Small intestine (tissue), 16 donors: ENCODE measurements at places on chromosomes 4 and X. TPM values are rescaled to one million over a fixed set of nuclear protein-coding genes. Genes with fewer than 3 reads are reported as not detected.

TRIM61 gene
- 0.55 TPM for polyA plus RNA-seq

TRIM60 gene
- not detected for polyA plus RNA-seq

ASB9 gene
- polyA plus RNA-seq: 3.4 TPM

NPY1R gene
- polyA plus RNA-seq: 0.22 TPM

PCDH10 gene
- polyA plus RNA-seq: 0.73 TPM

SLC26A1 gene
- 3.0 TPM for polyA plus RNA-seq

OSTC gene
- polyA plus RNA-seq: 92.4 TPM

SH2D1A gene
- polyA plus RNA-seq: 0.54 TPM

CFAP47 gene
- polyA plus RNA-seq: not detected

SPATA18 gene
- 0.81 TPM for polyA plus RNA-seq

TLR10 gene
- polyA plus RNA-seq: 0.52 TPM

HELT gene
- not detected for polyA plus RNA-seq

DNA sequence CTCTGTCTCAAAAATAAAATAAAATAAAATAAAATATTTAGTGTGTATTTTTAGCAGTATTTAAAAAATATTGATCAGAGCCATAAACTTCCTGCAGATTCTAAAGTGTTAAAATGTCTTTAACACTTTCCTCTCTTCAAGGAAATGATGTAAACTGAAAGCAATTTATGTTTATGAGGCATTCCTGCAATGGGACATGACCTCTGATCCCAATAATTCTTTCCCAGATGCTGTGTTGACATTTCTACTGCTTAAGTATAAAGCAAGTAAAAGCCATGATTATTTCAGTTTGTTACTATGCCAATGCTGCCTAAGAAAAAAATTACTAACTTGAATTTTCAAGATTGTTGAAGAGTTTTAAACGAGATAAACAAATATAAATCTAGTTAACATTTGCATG is 29.0 kb downstream of the COQ2 start:
- peak; percentile 93 for DNase-seq

GRCh38 chr4:25440478-25441030 is 63.5 kb downstream of the ANAPC4 start:
- no peak for DNase-seq

GRCh38 chr4:7195141-7195515 is 2.8 kb downstream of the SORCS2 start:
- DNase-seq: no peak

DNA sequence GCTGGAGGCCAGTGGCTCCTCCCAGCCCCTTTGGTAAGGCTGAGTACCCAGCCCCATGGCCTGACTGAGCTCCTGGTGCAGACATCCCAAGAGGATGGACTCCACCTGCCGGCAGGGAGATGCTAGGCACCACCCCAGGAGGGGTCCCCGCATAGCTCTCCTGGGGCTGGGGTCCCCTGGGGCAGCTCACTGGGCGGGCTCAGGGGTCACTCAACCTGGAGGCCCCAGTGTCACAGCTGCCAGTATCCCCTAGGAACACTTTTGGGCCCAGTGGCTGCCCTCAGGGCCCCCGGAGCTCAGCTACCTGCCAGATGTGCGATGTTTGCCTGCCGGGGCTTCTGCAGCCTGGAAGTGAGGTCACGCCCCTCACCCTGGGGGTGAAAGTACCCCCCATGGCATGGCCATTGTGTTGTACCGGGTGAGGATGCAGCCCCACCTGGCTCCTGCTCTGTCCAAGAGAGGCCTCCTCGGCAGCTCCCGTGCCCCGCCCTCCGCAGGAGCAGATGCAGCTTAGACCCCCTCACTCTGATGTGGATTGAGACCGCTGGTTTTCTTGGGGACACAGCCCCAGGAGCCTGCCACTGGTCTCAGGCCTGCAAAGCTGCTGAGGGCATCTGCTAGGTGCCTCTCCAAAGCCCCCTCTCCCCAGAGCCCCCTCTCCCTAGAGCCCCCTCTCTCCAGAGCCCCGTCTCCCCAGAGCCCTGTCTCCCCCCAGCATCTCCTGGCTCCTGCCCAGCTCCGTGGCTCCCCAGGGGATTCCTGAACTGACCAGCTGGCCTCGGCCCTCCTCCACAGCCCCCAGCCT is 6.7 kb upstream of the HGFAC start:
- no peak for DNase-seq

DNA sequence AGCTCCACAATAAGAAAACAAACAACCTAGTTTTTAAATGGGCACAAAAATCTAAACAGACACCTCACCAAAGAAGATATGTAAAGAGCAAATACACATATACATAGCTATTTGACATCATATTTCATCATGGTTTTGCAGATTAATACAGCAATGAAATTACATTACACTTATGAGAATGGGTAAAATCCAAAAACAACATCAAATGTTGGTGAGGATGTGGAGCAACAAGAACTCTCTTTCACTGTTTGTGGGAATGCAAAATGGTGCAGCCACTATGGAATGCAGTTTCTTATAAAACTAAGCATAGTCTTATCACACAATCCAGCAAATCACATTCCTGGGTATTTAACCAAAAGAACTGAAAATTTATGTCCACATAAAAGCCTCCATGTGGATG is 25.0 kb downstream of the TLR6 start:
- no peak for DNase-seq

GRCh38 chr4:180571516-180572055 is 1671.6 kb upstream of the TENM3 start:
- DNase-seq: no peak

GRCh38 chr4:54561940-54562339 is 95.8 kb upstream of the KIT start:
- DNase-seq: no peak

DNA sequence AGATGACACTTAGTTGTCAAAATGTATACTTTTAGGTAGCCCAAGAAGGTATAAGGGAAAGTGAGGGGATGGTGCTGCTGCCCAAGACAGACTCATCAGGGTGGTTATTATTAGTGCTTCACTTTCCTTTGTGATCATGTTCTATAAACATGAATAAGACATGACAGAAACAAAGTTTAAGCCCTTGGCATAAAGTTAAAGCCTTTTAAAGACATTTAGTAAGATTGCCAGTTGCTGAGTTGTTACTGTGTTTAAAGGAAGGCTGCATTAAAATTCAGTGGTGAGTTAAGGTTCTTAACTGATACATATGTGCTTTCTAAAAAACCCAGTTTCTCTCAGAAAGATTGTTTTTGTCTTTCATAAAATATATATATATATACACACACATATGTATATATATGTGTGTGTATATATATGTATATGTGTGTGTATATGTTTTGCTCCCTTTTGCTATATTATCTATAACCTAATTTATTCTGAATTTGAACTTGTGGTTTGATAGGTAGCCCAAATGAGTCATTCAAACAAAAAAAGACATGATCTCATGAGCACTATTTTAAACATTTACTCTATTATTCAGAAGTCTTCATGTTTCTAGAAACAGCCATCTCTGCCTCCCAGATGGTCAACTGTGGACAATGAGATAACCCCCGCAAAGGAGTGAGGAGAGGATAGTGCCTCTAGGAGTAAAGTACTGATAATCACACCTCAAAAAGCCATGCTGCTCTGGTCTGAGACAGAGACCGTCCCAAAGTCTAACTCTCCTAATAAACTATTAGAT is 98.1 kb upstream of the OTUD4 start:
- no peak for DNase-seq

DNA sequence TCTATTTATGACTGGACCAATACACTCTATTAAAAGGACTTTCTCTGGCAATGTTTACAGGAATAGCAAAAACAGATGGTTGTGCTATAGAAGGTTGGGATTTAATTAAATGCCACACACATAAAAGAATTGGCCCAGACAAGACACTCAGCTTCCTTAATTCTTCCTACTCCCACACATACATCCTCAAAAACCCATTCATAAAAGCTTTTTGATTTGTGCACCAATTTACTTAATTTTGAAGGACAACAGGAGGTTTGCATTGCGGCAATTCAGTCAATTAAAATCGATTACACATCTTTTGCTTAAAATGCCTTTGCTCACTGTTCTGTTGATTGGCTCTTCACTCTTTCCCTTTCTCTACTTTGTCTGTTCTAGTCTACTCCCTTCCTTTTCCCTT is 317.1 kb downstream of the CBLL2 start:
- DNase-seq: no peak

DNA sequence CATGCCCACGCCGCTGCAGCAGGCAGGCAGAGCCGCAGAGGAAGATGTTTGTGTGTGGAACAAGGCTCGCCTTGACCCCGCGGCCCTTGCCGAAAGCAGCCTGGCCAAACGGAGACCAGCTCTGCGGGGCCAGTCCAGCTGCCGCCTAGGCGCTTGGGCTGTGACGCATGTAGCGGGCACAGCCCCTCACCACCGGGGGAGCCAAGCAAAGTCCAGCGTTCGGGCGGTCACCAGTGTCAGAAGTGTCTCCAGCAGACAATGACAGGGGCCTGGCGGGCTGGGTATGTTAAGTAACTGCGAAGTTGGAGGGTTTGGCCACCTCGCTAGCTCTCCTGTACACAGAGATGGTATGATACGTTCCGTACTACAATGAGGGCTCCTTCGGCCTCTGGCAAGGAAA is 1.3 kb downstream of the AMER1 start:
- DNase-seq: peak; percentile 18

- DNase-seq: no peak
Measured at GRCh38 chr4:146182443-146182842, 6.9 kb downstream of the LSM6 start.

DNA sequence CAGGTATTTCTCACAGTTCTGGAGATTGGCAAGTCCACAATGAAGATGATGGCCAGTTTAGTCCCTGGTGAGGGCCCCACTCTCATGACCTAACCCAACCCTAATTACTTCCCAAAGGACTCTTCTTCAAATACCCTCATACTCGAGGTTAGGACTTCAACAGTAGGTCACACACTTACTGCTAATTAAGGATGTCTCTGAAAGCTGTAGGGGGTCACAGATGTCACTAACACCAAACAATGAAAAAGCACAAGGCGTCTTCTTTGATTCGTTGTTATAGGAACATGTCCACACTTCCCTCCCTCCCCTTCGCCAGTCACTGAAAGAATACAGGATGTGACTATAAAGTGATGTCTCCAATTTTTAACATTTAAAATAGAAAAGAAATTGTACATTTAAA is 309.7 kb downstream of the PACRGL start:
- DNase-seq: no peak

DNA sequence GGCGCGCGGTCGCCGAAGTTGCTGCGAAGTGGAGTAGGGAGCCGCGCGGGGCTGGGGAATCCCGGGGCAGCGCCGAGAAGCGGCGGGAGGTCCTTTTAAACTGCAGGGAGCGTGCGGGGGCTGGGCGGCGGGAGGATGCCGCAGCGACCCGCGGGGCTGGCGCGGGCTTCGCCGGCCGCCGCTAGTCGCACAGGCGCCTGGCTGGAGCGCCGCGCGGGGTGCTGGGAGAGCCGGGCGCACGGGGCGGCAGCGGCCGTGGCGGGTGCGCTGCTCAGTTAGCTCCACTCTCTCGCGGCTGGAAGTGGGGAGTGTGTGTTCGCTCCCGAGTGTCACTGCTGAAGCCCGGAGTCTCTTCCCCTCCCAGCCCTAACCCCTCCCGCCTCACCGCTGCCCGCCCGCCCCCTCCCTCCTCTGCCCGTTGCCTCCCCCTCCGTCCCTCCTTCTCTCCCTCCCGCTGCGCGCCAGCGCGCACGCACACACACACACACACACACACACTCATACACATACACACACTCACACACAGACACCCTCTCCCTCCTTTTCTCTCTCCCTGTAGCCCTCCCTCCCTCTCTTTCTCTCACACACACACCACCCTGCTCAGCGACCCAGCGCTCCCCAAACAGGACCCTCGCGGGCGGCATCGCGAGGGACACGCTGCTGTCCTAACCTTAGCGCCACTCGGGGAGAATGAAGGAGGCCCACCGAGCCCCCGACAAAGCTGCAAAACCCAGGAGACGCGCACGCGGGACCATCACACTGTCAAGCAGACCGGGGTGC is at the start of gene NDNF:
Gene NDNF, minus strand, starts transcription at position 312 of the 780 bp plus-strand sequence. CDS start 26,698 bp downstream, outside the sequence.
- DNase-seq: no peak

DNA sequence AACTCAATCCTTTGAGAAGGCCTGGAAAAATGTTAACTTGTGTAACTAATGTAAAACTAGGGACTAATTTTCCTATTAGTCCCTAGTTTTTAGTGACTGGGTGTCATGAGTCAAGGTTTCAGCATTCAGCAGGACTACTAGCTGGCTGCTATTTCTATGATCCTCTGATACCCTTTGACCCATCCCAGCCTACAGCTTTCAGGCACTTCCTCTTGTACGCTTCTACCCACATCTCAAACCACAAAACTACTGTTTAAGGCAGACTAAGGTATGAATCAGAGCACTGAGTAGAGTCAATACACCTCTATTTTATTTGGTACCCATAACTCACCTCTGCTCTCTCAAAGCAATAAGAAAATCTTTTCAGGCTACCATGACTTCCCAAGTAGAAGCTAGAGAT is 809.6 kb downstream of the PDHA2 start:
- DNase-seq: no peak

DNA sequence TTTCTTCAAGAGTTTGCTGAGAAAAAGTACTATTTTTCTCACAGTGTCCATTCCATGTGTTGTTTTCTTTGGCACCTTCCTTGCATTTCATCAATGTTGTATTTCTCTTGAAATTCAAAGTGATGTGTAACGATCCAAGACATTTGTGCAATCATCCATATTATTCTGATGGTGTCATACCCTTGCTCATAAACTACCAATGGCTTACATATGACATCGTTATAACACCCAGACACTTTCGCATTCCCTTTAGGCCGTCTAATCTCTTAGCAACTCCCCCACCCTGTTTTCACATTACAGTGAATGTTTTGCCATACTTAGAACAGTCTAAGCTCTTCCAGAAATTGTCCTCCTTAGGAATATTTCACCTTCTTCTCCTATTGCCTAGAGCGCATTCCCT is 1779.0 kb downstream of the PCDH7 start:
- DNase-seq: no peak
